Renal cortical epithelial cell (primary cell): ENCODE measurements at places on chromosomes 11 and 22. TPM values are rescaled to one million over a fixed set of nuclear protein-coding genes. Genes with fewer than 3 reads are reported as not detected.

OR6A2 gene
- 0.50 TPM in 1 of 2 replicates, not detected in the other for total RNA-seq

OR8G1 gene
- total RNA-seq, result not detected in 2 replicates

CD248 gene
- total RNA-seq, result under 0.01 TPM in 1 of 2 replicates, not detected in the other

PLCB3 gene
- total RNA-seq, result 29.7 and 44.3 TPM in 2 replicates

SEPTIN3 gene
- total RNA-seq, result 0.05 and 0.35 TPM in 2 replicates

KCNK7 gene
- total RNA-seq, result 0.20 TPM in 1 of 2 replicates, not detected in the other

PDGFD gene
- 4.2 and 8.7 TPM in 2 replicates for total RNA-seq

MAPK1 gene
- 64.6 and 93.1 TPM in 2 replicates for total RNA-seq

RIMBP3B gene
- 0.05 TPM in 1 of 2 replicates, not detected in the other for total RNA-seq

OR8A1 gene
- not detected in 2 replicates for total RNA-seq

SPON1 gene
- total RNA-seq, result 2.9 and 25.4 TPM in 2 replicates
